Mucosa of gallbladder (tissue), 1 donor: ENCODE measurements at places on chromosomes 2 and 18. TPM values are rescaled to one million over a fixed set of nuclear protein-coding genes. Genes with fewer than 3 reads are reported as not detected.

GRCh38 chr2:48233005-48233404 lies 296.9 kb upstream of the STON1 start:
- DNase-seq, result no peak

- DNase-seq, result no peak
Observed at GRCh38 chr18:48391868-48392267, 17.3 kb downstream of the ZBTB7C start.

DNA sequence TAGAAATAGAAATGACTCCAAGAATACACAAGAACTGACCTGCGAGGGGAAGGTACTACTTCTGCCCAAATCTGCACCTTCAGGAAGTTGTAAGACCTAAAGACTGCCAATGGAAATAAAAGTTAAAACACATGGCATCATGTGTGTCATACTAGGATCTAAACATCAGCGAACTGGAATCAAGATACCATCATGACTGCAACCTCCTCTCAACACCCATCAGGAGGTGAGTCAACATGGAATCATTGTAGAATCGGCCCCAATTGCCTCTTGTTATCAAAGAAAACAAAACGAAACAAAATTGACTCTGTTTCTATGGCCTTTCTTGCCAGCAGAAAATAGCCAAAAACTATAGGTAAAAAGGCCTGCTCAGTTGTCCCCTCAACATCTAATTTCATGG lies 15.1 kb downstream of the RDH14 start:
- no peak for DNase-seq

DNA sequence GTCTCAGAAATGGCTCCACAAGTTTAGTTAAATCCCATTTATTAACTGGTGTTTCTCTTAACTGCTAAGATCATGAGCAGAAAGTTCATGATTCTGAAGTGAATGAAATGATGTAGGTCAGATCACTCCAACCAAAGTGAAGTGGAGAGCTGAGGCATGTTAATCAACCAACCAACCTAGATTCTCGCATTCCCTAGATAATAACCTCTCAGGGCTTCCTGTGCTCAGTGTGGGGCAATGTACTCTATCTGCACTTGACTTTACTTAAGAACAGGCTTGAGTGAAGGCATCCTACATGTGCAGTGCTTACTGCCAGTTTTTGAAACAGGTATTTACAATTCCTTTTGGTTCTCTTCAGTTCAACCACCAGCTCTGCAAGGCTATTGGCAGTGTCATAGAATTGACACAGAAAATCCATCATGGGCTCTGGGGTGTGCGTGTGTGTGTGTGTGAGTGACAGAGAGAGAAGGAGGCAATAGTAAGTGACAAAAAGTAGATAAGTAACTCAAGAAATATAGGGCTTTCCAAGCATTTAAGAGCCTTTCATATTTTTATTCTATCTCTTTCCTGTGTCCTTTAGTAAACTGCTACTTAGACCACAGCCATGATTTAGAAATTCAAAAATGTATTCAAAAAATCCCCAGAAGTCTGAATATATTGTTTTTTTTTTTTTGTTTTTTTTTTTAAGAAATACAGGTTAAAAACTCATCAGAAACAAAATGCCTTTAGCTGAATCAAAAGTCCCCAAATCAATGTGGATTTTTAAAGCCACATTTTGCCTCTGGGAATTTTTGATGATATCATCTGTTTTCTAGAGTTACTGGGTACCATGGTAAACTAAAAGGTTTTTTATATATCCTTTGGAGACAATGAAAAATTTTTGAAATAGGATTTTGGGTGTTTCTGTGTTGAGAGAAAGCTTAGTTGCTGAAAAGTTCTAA lies 28.6 kb downstream of the DOCK10 start:
- DNase-seq, result no peak

DNA sequence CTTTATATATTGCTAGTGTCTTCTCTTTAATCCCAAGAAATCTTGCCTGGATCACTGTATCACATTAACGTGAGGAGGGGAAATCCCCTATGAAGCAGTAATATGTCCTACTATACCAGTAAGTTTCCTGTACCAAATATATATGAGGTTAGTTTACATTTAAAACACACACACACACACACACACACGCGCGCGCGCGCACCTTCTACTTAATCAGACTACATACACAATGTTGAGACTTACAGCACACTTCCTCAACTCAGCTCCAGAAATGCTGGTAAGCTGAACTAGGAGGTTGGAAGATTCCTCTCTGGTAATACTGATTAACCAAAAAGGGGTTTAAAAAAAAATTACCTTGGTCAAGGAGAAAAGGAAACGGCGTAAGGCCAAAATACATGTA lies 49.3 kb downstream of the USP34 start:
- DNase-seq, result no peak

The PLB1 gene
- total RNA-seq, result 7.2 TPM

- DNase-seq, result peak; percentile 44
Observed at GRCh38 chr2:85445316-85446295, 27.1 kb downstream of the SH2D6 start.

- DNase-seq, result no peak
Observed at GRCh38 chr2:172893671-172894070, 158.0 kb downstream of the RAPGEF4 start.

DNA sequence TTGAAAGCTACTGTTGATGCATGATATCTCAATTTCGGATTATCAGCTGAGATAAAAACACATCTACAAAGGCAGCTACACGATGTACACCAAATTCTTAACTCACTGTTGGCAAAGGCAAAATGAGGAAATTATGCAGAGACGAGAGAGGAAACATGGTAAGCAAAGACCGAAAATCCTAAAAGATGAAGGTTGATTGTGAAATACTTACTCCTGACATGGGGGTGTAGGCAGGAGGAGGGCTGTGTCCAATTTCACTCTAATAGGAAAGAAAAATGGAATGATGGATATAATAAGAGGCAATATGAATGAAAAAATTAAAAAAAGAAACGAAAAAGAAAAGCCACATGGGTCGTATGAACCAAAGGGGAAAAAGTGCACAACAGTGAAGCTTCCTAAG lies 831.3 kb downstream of the CPS1 start:
- DNase-seq, result no peak

The HS6ST1 gene
- 90.1 TPM for total RNA-seq

- DNase-seq, result no peak
Observed at GRCh38 chr2:46493241-46493970, 14.0 kb downstream of the TMEM247 start.

- DNase-seq, result no peak
Observed at GRCh38 chr2:129499747-129500146, 479.7 kb upstream of the RAB6C start.

GRCh38 chr2:228433721-228434120 lies 252.2 kb upstream of the SPHKAP start:
- no peak for DNase-seq

The MEIS1 gene
- total RNA-seq, result 61.8 TPM

DNA sequence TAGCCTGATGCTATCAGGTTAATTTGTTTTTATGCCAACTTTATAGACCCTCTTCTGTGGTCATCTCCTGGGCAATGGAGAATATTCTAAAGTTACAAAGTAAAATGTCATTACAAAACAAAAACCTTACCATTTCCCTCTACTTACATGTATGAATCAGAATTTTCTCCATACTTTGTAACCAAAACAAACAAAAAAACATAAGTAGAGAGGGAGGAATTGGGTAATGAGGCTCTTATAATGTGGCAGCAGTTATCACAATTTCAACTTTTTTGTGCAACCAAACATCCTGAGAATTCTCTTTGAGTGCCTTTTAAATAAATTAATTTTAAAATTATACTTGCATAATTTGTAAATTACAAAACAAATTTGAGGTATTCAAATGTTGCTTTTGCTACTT lies 332.8 kb downstream of the TXNL1 start:
- DNase-seq, result no peak

- DNase-seq, result no peak
Observed at GRCh38 chr2:224086226-224086914, 47.3 kb upstream of the SERPINE2 start.

- DNase-seq, result no peak
Observed at GRCh38 chr2:60091266-60091665, 462.2 kb downstream of the BCL11A start.

The LONRF2 gene
- 11.2 TPM for total RNA-seq

The LRP2 gene
- total RNA-seq, result 13.6 TPM

DNA sequence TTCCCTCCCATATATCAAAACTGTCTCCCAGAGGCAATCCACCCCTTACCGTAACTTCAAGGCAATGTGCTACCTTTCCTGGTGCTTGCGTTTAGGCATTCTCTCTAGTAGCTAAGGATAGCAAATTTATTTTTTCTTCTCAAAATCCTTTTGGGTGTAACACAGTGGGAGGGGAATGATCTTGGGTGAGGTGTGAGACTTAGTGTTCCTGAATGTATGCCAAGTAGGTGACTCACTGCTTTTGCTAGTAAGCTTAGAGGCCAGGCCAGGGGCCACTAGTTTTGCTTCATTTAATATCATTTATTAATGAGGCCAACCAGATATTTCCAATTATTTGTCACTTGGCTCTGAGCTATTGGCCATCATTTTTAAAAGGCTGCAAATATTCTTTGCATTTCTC lies 135.5 kb downstream of the NAPG start:
- no peak for DNase-seq

- no peak for DNase-seq
Observed at GRCh38 chr2:231932985-231933915, 7.1 kb upstream of the NPPC start.

The ALKAL2 gene
- total RNA-seq, result 69.5 TPM

DNA sequence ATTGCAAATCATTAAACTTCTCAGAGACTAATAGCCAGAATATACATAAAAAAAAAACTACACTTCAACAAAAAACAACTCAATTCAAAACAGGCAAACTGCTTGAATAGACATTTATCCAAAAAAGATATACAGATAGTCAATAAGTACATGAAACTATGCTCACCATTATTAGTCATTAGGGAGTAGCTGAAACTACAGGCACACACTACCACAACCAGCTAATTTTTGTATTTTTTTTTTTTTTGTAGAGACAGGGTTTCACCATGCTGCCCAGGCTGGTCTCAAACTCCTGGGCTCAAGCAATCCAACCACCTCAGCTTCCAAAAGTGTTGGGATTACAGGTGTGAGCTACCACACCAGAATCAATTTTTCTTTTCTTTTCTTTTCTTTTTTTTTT lies 16.9 kb downstream of the RPRD1A start:
- no peak for DNase-seq

GRCh38 chr2:56177420-56178220 lies 6.2 kb upstream of the CCDC85A start:
- no peak for DNase-seq

DNA sequence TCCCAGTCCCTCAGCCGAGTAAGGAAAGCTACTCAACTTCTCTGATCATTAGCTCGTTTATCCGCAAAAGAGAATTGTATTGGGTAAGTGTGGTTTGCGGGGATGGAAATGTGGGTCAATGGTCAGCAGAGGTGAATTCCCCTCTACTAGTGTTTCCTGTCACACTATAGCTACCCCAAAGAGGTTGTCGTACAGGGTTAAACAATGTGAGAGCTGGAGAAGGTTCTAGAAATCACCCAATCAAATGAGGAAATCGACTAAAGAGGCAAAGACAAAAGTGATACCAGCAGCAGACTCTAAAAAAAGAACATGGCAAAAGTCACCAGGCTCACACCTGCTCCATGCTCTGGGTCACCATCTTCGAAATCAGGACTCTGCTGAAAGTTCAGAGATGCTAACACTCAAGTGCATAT lies 144.7 kb upstream of the ITGA4 start:
- DNase-seq, result no peak

- no peak for DNase-seq
Observed at GRCh38 chr2:100903534-100904258, 83.8 kb downstream of the NPAS2 start.

- no peak for DNase-seq
Observed at GRCh38 chr2:74763962-74764428, 69.9 kb upstream of the HK2 start.

- DNase-seq, result no peak
Observed at GRCh38 chr2:10722252-10722825, 909 bp downstream of the ATP6V1C2 start.

The ASIC4 gene
- not detected for total RNA-seq

DNA sequence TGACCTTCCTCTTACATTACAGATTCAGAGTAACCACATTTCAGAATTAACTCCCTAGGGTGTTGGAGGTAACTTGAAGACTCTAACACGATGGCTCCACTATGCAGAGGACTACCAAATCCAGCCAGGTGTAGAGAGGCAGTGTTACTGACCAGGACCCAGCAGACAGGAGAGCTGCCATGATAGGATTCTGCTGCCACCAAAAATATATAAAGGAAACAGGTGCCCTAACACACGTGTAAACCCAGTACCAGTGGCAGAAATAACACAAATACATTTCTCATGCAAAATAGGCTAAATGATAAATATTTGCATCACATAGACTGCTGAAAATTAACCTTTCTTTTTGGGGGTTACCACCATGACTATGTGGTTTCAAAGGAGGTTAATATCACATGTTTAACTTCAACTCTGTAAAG lies 7.0 kb downstream of the ZBTB14 start:
- no peak for DNase-seq

The CHRND gene
- total RNA-seq, result not detected

The BOLL gene
- total RNA-seq, result not detected

DNA sequence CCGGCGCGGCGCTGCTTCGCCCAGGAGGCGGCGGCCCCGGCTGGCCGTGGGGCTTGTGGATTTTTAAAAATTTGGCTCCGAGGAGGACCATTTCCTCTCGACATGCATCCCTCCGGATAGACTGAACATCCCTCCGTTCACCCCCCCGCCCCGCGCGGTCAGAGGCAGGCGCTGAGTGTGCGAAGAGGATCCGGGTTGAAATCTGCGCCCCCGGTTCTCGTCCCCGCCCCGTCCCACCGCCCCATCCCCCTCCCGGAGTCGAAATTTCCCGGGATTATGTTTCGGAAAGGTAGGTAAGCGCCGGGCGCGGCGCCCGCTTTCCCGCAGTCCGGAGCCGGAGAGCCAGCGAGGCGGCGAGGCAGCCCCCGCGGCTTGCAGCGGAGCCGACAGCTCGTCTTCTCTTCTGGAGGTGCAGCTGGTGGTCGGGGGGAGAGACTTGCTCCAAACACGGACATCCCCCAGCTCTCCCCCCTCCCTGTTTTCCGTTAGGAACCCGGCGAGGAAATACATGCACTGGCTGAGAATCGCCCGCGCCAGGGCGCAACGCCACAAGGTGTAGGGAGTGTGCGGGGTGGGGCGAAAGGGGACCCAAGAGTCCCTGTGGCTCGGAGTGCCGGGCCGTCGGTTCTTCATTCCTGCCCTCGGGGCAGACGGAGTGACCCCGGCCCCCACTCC lies at the start of gene PRKCE:
PRKCE (plus strand) TSS at position 261 of the 675 bp plus-strand sequence.
- peak; percentile 51 for DNase-seq

GRCh38 chr2:181352158-181352557 lies 105.0 kb upstream of the ITGA4 start:
- no peak for DNase-seq

The SERPINB3 gene
- total RNA-seq, result not detected
